ENCODE measurements at places on chromosomes 13 and 19. TPM values are rescaled to one million over a fixed set of nuclear protein-coding genes. Genes with fewer than 3 reads are reported as not detected.

DNA sequence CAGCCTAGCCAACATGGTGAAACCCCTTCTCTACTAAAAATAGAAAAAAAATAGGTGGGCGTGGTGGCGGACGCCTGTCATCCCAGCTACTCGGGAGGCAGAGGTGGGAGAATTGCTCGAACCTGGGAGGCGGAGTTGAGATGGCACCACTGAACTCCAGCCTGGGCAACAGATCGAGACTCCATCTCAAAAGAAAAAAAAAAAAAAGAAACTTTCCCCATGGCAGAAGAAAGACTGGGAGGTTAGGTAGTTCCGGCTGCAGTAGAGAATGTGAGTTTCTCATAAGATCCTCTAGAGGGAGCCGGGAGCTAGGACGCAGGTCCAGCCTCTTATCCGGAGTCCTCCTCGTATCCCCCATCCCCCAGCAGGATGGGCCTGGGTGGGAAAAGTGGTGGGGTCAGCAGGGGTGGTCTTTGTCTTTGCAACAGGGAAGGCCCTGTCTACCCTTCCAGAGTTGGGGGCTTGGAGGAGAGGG is 13.2 kb upstream of the CREB3L3 start:
- no peak for DNase-seq

- no peak for DNase-seq
Observed at GRCh38 chr19:30154410-30154809, 212.4 kb downstream of the URI1 start.

GRCh38 chr19:30228113-30228834 is 143.9 kb upstream of the ZNF536 start:
- DNase-seq, result peak; percentile 54

DNA sequence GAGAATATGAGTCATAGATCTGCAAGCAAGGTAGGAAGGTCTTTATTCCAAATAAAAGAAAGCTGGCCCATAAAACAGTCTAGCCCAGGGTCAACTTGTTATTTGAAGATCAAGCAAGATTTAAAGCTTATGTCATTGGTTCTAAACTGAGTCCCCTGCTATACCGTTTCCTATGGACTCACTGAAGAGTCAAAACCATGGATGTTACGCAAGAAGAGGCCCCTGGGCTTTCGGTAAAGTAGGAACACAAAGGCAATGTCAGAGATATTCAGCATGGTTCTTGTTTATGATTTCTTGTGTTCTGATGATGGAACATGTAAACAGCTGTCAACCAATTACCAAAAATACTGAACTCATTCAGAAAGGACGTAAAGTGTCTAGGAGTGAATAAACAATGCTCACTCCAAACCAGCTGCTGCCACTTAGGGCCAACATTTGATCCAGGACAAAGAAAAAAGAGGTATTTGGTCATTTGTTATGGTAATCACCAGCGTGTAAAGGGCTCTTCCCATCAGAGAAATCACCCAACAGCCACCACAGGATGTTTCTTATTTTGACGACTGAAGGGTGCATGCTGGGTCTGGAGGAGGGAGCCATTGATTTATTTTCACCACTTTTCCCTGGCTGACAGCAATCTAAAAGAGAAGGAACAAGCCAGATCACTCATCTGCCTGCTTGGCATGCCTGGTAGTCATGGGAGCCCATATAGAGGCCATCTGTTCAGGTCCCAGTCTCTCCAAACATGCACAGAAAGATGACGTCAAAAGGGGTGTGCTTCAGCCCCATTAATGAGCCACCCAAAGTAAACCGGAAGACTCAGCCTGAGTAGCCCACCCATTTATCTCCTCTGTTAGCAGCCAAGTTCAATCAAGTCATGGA is 68.3 kb downstream of the FGF14 start:
- DNase-seq, result no peak

GRCh38 chr19:42360787-42361544 is 29.1 kb downstream of the CNFN start:
- no peak for DNase-seq

- no peak for DNase-seq
Observed at GRCh38 chr19:28549680-28550277, 663.2 kb downstream of the UQCRFS1 start.

DNA sequence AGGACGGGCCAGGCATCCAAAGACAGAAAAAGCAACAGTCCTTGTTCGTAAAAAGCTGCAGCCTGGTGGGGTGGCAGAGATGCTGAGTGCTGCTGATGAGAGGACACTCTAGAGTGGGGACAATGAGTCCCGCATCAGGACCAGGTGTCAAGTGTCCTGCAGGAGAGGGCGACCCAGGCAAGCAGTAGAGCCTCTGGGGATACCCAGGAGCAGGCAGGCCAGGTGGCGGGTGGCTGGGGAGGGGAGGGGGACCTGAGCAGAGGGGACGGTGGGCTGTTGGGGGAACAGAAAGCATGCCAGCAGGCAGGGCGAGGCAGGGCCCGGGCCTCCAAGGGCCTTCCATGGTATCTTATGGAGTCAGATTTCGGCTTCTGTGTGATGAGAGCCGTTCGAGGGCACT is 35.8 kb downstream of the GGACT start:
- no peak for DNase-seq

DNA sequence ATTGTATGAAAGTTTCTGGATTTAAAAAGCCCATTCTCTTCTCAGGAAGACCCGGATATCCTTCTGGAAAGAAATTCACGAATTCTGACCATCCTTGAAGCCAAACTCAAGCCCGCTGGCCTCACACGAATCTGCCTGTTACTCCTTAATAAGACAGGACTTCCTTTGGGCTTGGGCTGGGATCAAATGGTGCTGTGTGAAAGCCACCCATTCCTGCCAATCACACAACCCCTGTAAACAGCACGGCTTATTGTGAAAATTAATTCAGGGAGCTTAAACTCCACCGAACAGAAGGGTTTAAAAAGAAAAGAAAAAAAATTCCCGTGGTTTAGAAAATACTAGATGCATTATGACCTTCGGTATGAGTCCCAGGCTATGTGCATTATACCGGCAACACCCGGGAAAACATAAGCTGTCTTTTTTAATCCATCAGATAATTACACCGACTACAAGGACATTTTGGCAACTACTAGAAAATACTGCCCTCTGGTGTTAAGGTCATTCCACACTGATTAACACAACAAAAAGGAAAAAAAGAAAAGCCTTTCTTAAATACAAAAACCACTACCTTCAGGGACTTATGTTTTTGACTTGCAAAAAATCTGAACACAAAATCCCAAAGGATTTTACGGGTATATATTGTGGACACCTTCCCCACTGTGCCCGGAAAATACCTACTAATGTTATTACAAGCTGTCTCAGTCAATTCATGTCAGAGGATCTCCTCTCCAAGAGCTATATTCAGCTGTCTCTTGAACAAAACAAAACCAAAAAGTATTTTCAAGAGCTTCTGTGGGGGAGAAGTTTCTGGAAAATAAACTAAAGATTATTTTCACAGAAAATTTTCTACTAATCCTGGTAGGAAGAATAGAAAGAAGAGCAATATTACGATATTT is 76.0 kb upstream of the LSM14A start:
- no peak for DNase-seq

DNA sequence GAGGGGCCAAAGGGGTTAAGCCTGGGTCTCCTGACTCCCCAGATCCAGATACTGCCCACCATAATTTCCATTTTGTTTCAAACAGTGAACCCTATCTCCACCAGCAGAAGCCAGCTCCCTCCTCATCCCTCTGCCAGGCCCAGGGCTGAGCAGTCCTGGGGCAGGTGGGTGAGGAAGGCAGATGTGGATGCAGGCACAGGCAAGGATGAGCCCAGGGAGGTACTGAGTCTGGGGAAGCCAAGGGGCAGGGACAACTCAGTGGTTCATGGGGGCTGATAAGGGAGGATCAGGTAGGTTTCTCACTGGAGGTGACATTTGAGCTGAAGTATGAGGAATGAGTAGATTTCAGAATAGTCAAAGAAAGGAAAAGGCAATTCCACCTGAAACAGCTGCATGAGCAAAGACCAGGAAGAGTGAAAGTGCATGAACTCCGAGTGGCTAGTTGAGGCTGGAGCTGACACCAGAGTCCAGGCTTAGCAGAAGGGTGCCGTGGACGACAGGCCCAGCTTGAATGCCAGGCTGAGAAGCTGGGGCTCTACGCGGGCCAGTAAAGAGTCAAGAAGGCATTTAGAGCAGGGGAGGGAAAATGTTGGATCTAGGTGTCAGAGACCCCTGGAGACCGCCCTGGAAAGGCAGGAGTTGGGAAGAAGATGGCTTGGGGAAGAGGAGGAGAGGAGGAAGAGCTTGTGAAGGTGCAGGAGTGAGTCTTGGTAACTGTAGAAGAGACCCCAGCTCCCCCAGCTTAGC is 10.3 kb downstream of the CIC start:
- DNase-seq, result peak; percentile 44

DNA sequence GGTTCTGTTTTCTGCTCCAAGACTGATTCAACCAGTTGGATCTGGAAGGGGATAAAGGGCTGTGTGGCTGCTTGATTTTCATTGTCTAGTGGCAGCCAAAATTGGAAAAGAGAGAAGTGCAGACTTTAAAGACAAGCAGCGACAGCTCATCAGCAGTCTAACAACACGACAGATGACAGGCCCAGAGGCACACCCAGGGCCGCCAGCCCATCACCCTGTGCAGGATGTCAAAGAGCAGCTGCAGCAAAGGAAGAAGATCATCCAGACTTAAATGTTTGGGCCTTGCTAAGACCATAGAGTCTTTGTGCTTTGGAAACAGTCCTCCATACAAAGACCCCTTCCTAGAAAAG is 421.0 kb upstream of the KLF12 start:
- DNase-seq, result no peak

DNA sequence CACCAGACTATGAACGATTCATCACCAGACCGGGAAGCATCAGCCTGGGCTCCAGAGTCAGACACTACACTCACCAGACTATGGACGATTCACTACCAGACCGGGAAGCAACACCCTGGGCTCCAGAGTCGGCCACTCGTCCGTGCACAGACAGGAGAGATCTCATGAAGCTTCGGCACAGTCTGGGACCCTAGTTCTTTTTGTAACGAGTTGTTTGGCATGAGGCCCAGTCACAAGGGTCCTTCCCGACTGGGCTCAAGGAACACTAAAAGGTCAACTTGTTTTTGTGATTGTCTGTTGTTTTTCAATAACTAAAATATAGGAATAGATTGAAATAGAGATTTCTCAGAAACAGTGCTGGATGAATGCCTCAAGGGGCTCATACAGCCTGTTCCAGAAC is 1141.6 kb upstream of the MIR17HG start:
- DNase-seq, result no peak

DNA sequence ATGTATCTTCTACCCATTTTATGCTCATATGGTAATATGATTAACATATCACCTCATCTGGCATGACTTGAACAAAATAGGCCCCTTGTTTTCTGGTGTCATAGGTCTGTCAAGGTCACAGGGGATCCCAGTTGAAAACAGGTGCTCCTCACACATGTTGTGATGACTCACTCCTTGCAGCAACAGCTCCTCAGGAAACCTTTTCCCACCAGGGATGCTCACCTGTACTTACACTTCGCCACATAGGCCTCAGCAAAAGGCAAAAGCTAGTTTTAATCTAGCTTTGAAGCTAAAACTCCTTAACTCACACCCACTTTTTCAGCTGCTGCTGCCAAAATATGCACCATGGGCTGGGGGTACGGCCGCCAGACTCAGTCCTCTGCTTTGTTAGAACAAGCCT is 110.0 kb upstream of the SOX21 start:
- DNase-seq, result no peak

GRCh38 chr13:108948251-108948671 is 318.9 kb downstream of the MYO16 start:
- DNase-seq, result no peak

DNA sequence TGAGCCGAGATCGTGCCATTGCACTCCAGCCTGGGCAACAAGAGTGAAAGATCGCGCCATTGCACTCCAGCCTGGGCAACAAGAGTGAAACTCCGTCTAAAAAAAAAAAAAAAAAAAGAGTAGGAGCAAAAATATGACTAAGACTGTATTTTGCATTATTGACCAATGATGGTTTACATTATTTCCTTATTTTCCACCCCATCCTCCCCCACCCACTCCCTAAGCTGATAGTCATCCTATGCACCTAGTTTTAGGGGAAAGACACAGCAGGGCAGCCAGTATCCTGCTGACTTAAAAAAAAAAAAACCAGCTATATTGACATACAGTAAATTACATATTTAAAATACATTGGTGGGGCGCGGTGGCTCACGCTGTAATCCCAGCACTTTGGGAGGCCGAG is 25.1 kb downstream of the VAV1 start:
- DNase-seq, result no peak

DNA sequence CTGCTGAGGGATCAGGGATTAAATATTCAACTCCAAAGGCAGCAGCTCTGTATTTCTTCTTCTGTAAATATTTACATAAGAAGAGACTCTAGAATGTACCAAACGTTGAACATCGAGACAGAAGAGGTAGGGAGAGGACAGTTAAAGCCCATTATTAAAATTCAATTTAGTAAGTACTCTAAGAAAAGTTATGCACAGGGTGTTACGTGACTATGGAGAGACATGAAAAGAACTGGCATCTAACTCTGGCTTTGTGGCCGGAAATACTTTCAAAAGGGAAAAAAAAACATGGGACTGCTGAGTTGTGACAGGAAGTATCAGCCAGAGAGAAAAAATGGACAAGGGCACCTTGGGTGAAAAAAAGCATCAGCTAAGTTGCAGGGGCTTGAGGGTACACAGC is 36.7 kb downstream of the LNX2 start:
- DNase-seq, result no peak

DNA sequence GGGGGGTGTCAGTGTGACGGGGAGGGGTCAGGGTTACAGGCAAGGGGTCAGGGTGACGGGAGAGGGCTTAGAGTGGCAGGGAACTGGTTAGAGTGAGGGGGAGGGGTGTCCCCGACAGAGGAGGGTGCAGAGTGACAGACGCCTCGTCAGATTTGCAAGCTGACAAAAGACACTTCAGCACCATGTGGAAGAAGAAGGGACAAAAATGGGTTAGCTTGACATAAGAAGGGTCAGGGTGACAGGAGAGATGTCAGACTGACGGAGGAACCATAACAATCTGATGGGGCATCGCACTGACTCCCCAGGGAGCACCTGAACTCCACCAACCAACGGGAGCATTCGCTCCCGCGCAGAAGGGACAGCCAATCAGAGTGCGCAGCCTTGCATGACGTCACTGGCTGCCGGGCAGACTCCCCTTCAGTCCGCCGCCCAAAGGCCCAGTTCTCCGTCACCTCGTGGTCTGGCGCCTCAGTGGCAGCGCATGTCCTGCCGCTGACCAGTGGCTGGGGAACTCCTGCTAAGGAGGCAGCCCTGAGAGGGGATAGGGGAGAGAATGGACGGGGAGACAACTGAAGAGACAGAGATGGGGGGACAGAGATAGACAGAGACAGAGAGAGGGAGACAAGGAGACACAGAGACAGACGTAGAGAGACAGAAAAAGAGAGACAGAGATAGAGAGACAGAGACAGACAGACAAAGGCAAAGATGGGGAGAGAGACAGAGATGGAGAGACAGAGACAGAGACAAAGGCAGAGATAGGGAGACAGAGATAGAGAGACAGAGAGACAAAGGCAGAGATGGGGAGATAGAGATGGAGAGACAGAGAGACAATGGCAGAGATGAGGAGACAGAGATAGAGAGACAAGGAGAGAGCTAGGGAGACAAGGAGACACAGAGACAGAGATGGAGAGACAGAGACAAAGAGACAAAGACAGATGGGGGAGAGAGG is 30.2 kb downstream of the C19orf81 start:
- DNase-seq, result peak; percentile 73

Gene HCST
- 6.8 TPM for total RNA-seq

Gene RNF225
- 1.8 TPM for total RNA-seq

Gene MAP1S
- 61.6 TPM for total RNA-seq
